GM12891 (cell line): ENCODE measurements at places on chromosomes 1 and 21.

DNA sequence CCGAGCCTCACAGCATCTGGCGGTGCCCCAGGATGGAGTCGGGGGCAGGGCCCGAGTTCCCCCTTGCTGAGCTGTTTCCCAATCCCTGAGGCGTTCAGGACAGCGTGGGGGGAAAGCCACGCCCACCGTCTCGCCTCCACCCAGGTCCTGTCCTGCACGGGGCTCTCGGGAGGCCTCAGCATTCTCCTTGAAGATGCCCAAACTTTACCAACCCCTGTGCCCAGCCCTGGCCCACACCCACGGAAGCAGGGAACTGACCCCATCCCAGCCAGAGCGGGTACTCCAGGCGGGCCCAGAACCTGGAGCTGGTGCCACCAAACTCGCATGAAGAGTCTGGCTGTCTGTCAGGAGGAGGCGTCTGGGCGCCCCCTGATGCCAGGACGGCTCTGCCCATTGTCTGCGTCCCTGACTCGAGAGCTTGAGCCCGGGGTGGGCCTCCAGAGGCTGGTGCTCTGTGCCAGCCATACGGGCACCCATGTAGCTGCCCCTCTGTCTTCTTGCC is 35.3 kb upstream of the POFUT2 start:
- no peak for DNase-seq

- no peak for DNase-seq
Observed at GRCh38 chr1:21362096-21362495, 71.8 kb upstream of the ECE1 start.

DNA sequence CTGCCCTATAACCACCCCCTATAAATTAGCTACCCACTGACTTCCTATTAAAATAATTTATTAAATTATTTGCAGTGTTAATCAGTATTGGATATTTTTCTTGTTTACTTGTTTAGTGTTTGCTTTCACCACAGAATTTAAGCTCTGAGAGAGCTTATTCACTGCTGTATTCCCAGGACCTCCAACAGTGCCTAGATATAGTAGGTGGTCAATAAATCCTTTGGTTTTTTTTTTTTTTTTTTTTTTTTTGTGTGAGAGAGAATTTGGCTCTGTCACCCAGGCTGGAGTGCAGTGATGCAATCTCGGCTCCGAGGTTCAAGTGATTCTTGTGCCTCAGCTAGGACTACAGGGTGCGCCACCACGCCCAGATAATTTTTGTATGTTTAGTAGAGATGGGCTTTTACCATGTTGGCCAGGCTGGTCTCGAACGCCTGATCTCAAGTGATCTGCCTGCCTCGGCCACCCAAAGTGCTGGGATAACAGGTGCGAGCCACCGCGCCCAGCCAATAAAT is 1.1 kb upstream of the OSBPL9 start:
- no peak for DNase-seq

GRCh38 chr1:91876781-91877573 is 9.0 kb downstream of the TGFBR3 start:
- no peak for DNase-seq

DNA sequence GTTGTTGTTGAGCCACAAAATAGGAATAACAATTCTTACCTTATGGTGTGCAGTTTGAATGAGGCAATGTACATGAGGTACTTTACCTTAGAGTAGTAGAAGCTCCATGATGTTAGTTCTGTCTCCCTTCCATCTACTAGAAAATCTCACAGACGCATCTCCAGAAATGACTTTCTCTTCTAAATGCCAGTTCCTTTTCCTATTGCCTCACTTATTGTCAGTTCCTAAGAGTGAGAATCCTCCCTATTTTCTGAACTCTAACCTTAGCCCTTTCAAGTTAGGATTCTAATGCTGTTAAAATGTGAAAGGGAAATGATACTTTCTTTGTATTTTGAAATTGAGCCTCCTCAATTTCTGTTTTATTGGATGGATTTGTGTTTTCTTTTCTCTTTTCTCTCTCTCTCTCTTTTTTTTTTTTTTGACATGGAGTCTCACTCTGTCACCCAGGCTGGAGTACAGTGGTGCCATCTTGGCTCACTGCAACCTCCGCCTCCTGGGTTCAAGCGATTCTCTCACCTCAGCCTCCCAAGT is 18.6 kb upstream of the MAPKAPK2 start:
- DNase-seq: no peak

DNA sequence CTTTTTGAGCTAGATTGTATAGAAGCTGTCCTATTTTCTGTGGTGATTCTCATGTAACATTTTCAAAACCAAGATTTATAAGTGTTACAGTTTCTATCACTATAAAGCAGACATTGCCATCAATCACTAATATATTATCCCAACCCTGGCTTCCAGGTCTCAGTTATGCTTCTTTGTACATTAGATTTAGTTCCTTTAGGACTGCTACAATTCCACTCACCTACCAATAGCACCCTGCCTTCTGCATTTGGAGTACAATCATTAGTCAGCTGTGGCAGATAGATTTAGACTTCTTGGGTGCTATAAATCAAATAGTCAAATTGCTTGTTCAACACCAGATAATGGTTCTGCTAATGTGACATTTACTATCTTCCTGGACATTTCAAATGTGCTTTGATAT is 281.6 kb downstream of the BRINP3 start:
- no peak for DNase-seq

DNA sequence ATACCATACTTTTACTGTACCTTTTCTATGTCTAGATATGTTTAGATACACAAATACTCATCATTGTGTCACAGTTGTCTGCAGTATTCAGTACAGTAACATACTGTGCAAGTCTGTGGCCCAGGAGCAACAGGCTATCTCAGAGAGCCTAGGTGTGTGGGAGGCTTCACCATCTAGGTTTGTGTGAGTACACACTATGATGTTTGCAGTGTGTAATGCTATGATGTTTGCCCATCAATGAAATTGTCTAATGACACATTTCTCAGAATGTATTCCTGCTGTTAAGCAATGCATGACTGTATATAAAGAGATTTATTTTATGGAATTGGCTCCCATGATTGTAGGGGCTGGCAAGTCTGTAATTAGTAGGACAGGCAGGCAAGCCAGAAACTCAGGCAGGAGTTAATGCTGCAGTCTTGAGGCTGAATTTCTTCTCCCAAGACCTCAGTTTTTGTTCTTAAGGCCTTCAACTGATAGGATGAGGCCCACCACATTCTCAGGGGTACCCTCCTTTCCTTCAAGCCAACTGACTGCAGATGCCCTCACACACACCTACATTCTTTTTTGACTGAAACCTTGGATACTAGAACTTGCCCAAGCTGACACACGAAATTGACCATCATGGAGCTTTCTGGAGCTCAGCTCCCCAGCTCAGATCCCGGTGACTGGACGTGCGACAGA is 7.7 kb upstream of the AGTRAP start:
- no peak for DNase-seq

DNA sequence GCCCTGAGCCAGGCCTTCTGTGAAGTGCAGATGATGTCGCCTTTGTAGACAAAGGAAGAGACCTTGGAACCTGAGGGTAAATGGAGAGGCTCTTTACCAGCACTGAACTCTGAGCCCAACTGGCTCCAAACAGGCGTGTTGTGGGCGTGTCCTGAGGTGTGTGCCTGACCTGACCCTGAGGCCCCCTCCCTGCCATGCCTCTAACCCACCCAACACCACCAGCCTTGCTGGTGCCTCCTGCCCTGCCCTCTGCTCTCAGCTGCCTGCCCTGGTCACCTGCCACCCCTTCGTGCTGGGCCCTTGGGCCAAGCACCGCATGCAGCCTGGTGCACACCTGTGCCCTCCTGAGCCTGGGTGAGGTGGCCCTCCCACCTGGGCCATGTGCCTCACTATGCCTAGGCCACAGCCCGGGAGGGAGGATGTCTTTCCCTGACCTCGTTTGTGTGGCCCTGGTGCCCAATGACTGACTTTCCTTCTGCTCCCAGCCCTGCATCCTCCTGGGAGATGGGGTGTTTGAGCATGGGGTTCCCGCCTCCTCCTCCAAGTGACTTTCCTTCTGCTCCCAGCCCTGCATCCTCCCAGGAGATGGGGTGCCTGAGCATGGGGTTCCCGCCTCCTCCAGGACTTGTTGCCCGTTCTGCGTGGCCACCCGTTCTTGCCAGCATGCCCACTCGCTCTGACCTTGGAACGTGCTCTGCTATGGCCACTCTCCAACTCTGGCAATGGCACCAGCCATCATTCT is 157.0 kb downstream of the PCBP3 start:
- no peak for DNase-seq

- DNase-seq: no peak
Observed at GRCh38 chr1:31327381-31327780, 30.5 kb downstream of the ZCCHC17 start.

DNA sequence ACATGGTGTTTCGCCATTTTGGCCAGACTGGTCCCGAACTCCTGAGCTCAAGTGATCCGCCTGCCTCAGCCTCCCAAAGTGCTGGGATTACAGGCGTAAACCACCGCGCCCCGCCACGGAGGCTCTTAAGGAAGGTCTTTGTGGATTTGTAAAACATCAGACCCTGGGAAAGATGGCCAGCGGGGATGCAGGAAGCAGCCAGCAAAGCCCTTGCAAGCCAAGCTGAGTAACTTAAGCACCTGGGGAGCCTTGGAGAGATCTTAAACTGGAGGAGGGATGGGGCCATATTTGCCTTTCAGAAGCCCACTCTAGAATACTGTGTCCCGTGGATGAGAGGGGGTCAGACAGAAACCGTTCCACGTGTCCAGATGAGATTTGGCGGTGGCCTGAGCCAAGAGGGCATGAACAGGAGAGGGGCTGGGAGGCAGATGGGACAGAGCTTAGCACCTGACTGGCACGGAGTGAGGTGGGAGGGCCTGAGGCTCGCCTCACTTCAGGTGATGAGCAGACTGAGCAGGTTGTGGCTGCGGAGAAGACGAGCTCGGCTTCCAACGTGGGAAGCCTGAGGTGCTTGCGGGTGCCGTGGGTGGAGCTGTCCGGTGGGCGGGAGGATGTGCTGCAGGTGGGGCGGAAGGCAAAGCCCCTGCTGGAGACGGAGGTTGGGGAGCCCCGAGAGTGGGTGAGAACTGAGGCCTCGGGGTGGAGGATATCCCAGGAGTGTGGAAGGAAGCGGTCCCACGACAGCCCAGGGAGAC is 11.7 kb downstream of the C1orf216 start:
- DNase-seq: no peak

GRCh38 chr21:14550135-14550534 is 4.0 kb upstream of the SAMSN1 start:
- DNase-seq: no peak

DNA sequence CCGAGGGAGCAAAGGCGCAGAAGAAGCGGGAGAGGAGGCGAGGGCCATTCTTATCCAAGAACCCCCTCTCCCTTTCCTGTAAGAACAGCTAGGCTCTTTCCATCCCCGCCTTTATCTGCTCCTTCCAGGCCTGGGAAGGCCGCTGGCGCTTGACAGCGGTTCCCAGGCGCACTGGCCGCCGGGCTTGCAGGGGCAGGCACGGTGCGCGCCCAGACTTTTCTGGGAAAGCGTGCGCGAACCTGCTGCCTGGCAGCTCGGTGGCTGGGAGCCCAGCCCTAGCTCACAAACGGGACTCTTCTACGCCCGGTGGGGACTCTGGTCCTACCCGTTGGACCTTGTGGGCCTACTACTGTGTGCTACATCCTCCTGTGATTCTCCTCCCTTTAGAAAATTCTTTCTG is 8.8 kb upstream of the IFNLR1 start:
- DNase-seq: no peak

DNA sequence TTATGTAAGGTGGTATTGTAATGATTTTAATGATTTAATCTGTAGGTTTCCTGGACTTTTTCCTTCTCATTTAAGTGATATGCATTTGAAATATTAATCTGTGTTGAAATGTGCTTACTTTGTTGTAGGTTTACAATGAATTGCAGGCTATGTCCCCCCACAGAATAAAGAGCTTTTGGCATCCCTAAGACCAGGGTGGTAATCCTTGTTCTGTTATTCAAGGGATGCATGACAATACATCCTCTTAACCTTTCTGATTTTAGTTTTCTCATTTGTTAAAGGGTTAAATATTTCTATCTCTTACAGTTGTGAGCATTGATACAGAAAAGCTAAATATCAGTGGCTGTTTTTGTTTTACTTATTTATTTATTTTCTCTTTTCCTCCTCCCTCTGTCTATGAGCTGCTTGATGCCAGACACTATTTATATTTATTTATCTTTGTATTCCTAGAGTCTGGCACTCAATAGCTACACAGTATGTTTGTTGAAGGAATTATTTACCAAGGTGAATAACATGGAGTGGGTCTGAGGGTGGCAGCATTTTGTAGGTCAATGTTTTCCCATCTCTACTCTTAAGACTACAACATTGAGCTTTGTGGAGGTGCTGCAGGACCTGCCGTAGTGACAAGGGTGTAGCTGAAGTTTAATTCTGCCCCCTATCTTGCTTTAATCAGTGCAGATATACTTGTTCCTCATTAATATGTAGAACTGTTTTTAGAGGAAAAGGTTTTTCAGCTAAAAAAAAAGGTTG is 19.9 kb upstream of the ADGRL2 start:
- DNase-seq: no peak

DNA sequence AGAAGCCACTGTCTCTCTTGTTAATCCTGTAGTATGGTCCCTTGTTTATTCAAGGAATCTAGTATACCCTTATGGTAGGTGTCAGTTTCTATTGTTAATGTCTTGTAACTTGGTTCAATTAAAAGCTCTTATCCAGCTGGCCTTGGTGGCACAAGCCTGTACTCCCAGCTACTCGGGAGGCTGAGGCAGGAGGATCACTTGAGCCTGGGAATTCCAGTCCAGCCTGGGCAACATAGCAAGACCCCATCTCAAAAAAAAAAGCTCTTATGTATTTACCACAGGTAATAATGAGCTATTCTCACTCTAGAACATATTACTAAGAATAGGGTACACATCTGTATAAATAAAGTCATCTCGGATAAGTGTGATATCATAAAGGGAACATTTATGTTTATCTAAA is 46.5 kb downstream of the TMEM200B start:
- DNase-seq: no peak
